ENCODE measurements at places on chromosomes 2 and 18. TPM values are rescaled to one million over a fixed set of nuclear protein-coding genes. Genes with fewer than 3 reads are reported as not detected.

GRCh38 chr2:25964891-25965290 lies 17.4 kb downstream of the KIF3C start:
- H3K4me1 ChIP-seq, result peaks cover 7% of the 10 kb centered on the region
- H3K36me3 ChIP-seq, result no peaks in the 10 kb centered on the region
- H3K27ac ChIP-seq, result no peak overlapping the region
- H3K4me3 ChIP-seq, result no peak overlapping the region

DNA sequence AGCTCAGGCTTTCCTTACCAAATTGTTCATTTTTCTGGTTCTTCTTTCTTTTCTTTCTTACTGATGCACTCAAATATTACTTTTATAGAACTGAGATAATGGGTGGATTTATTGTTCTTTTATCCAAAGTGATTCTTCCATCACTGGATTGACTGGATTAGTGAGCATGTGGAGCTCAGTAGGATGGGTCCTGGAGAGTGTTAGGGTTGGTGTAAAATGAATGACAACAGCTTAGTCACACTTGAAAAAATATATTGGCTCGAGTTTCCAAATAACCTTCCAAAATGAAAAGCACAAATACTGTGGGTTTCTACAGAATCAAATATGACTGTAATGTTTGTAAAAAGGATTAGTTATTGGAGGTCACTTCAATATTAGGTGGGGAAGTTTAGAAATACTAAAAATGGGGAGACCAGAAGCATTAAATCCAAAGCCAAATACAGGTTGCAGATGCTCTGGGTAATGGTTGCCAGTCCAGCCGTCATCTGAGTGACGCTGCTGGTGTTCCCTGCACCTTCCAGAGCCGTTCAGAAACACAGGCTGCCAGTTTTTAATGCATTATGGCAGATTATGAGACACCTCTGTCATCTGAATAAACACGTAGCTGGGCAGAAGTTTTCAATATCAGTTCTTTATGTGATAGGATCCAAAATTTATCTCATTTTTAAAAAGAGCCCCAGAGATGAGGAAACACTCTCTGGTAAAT lies 294.8 kb upstream of the NRP2 start:
- no peak for DNase-seq
- H3K4me3 ChIP-seq, result no peak overlapping the region
- no peaks in the 10 kb centered on the region for H3K36me3 ChIP-seq
- no peaks in the 10 kb centered on the region for H3K4me1 ChIP-seq

- H3K36me3 ChIP-seq, result no peaks in the 10 kb centered on the region
- no peak overlapping the region for H3K4me3 ChIP-seq
- no peak for DNase-seq
- no peaks in the 10 kb centered on the region for H3K27me3 ChIP-seq
- H3K4me1 ChIP-seq, result no peaks in the 10 kb centered on the region
These were observed 183.3 kb upstream of the HDAC4 start for GRCh38 chr2:239583879-239584859.

DNA sequence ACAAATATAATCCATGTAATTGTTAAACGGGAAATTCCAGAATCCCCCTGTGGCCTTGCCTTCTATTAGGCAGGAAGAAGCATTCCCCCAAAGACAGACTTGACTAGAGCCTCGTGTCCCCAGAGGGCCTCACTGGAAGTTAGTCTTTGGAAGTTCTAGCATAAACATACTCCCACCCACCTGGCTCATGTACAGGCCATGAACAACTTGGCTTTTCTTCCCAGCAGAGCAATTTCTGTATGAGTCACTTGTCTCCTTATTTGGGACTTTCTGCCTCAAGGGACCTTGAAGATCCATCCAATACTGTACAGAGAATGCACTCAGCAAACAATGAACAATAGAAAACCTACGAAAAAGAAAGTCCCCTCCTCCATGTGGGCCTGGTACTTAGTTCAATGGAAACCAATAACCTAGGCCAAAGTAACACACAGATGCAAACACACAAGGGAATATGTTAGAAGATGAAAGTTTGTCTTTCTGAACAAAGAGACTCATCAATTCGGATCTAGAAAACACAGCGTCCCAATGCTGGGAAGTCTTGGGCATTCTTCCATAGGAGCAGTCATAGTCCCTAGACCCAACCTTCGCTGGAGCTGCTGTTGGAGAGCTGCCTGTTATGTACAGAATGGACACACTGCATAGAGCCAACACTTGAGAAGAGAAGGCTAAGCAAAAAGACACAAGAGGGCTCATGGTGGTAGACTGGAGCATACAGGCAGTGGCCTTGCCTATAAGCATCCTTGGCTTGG lies 303.5 kb downstream of the HRH4 start:
- H3K27me3 ChIP-seq, result no peaks in the 10 kb centered on the region
- H3K4me1 ChIP-seq, result no peaks in the 10 kb centered on the region
- H3K36me3 ChIP-seq, result no peaks in the 10 kb centered on the region
- no peak for DNase-seq
- no peak overlapping the region for H3K4me3 ChIP-seq
- no peak overlapping the region for H3K27ac ChIP-seq

GRCh38 chr18:7890075-7890474 lies 323.0 kb downstream of the PTPRM start:
- H3K4me1 ChIP-seq, result no peaks in the 10 kb centered on the region
- no peaks in the 10 kb centered on the region for H3K27me3 ChIP-seq
- H3K27ac ChIP-seq, result no peak overlapping the region

DNA sequence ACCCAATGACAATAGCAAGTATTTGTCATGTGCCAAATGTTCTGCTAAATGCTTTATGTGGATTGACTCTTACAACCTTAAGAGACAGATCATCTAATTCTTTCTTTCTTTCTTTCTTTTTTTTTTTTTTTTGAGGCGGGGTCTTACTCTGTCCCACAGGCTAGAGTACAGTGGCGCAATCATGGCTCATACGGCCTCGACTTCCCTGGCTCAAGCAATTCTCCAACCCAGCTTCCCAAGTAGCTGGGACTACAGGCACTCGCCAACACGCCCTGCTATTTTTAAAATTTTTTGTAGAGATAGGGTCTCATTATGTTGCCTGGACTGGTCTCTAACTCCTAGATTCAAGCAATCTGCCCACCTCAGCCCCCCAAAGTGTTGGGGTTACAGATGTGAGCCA lies 21.4 kb downstream of the TMEM247 start:
- no peaks in the 10 kb centered on the region for H3K36me3 ChIP-seq
- H3K4me1 ChIP-seq, result no peaks in the 10 kb centered on the region
- no peak overlapping the region for H3K4me3 ChIP-seq

- no peak overlapping the region for H3K4me3 ChIP-seq
- no peak for DNase-seq
- H3K27me3 ChIP-seq, result no peaks in the 10 kb centered on the region
- H3K4me1 ChIP-seq, result peaks cover 8% of the 10 kb centered on the region
- H3K27ac ChIP-seq, result no peak overlapping the region
- no peaks in the 10 kb centered on the region for H3K36me3 ChIP-seq
These were observed 93.0 kb upstream of the CTDP1 start for GRCh38 chr18:79586436-79587225.

- no peaks in the 10 kb centered on the region for H3K36me3 ChIP-seq
- no peak overlapping the region for H3K4me3 ChIP-seq
- no peaks in the 10 kb centered on the region for H3K4me1 ChIP-seq
- H3K27ac ChIP-seq, result no peak overlapping the region
- DNase-seq, result no peak
These were observed 1.5 kb upstream of the IL1RL2 start for GRCh38 chr2:102185347-102185746.

DNA sequence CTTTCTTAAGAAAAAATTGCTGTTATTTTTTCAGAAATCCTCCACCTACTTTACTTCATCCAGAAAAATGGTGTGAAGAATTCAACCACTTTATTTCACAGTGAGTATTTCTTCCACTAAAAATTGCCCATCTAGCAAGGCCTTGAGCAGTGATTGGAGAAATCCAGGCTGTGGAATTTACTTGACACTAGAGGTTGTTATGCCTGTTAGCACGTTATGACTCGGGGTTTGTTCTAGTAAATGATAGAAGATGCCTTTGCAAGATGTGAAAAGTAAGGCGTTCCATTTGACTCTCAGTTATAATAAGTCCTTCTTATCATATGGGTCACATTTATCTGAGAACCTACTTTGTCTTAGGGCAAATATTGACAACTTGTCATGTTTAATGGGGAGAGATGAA lies 157.4 kb downstream of the MYO3B start:
- no peak overlapping the region for H3K27ac ChIP-seq
- no peak overlapping the region for H3K4me3 ChIP-seq
- no peaks in the 10 kb centered on the region for H3K4me1 ChIP-seq

DNA sequence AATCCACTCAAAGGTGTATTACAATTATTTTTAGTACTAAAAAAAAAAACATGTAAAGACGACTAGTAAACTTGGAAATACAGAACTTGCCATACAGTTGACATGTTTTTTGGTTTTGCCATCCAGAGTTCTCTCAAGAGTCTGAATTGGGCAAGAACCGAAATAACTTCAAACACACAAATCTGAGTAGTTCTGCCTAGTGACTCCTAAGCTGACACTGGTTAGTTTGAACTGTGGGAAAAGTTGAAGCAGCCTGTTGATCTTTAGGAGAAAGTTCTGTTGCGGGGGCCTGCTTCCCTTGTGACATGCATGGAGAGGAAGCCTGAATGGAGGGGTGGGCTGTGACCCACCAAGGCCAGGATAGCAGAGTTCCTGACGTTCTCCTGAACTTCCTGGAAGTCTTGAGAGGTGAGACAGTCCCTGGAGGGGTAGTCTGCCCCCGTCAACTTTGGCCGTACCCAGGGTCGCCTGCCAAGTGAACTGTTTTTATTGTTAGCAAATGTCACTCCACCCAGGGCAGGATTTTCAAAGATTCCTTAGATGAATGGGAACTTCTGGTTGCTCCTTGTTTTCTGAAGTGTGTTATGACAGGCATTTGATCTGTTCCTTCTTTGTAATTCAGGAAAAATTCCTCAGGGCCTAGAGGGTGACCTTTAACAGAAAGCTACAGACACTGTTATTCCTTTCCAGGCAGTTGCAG lies 85.6 kb upstream of the SPTBN1 start:
- H3K27ac ChIP-seq, result no peak overlapping the region
- H3K36me3 ChIP-seq, result no peaks in the 10 kb centered on the region
- H3K4me3 ChIP-seq, result no peak overlapping the region
- no peak for DNase-seq
- H3K27me3 ChIP-seq, result peaks cover 5% of the 10 kb centered on the region

GRCh38 chr18:79598633-79599175 lies 80.9 kb upstream of the CTDP1 start:
- no peak for DNase-seq
- peaks cover 29% of the 10 kb centered on the region for H3K27me3 ChIP-seq
- no peaks in the 10 kb centered on the region for H3K36me3 ChIP-seq
- H3K27ac ChIP-seq, result no peak overlapping the region
- H3K4me3 ChIP-seq, result no peak overlapping the region

DNA sequence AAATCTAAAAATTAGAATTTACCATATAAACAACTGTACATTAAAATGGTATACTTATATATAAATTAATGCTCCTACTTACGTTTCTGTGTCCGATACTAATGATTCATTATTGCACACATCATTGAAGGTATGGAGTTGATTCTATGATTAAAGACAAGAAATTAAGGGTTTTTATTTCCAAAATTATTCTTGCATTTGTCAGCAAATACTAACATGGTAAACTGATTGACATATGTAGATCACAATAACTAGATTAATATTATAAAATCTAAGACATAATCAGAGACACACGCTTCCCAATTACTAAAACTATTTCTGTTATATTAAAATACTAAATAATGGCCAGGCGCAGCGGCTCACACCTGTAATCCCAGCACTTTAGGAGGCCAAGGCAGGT lies 92.6 kb downstream of the USP34 start:
- no peak for DNase-seq
- no peaks in the 10 kb centered on the region for H3K27me3 ChIP-seq
- no peaks in the 10 kb centered on the region for H3K4me1 ChIP-seq
- 0 out of 2 replicates have a peak, but pooled peaks cover 7% of the 10 kb centered on the region for H3K36me3 ChIP-seq
- H3K4me3 ChIP-seq, result no peak overlapping the region

DNA sequence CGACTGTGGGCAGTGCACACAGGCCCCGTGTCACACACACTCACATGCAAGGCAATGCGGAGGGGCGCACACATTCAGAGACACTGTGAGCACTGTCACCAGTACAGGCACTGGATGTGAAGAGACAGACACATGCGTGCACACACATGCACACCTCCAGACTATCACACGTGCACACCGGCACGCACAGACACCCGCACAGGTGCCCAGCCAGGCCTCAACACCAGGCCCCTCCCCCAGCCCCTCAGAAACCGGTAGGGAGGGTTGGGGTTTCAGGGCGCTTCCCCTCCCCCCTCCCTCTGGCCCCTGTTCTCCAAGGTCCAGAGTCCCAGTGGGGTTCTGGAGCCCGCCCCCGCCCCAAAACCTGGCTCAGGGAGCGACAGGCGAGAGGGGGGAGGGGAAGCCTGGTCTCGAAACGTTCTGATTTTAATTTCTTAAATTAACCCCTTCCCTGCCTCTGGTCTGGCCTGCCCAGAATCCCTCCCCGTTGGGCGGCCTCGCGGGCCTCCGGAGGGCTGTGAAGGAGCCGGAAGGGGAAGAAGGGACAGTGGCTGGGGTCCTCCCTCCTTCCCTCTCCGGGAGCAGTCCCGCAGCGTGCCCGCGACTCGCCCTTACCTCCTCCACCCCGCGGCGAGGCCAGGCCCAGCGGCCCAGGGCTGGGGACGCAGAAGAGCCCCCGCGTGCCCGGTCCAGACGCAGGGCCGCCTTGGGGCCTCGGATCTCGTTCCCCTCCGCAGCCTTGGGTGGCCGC lies 558 bp downstream of the FBXO41 start:
- no peak for DNase-seq
- no peaks in the 10 kb centered on the region for H3K27me3 ChIP-seq
- no peaks in the 10 kb centered on the region for H3K36me3 ChIP-seq
- H3K4me3 ChIP-seq, result peak overlapping the region; percentile 73

DNA sequence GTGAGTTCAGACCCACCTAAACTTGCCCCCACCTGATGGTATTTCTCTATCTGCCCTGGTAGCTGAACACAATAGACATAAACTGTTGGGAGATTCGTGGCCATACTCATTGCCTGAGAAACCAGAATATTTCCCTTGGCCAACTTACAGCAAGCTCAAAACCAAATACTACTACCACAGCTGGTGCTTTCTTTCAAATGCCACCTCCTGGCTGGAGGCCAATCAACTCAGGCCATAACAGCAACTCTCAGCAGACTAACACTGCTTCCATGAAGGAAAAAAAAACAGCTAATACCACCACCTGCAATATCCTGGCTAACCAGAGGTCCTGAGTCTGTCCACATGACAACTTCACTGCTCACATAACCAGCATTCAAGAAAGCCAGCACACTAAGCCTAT lies 373.1 kb downstream of the CMPK2 start:
- H3K4me3 ChIP-seq, result no peak overlapping the region
- no peak for DNase-seq
- H3K27me3 ChIP-seq, result no peaks in the 10 kb centered on the region

DNA sequence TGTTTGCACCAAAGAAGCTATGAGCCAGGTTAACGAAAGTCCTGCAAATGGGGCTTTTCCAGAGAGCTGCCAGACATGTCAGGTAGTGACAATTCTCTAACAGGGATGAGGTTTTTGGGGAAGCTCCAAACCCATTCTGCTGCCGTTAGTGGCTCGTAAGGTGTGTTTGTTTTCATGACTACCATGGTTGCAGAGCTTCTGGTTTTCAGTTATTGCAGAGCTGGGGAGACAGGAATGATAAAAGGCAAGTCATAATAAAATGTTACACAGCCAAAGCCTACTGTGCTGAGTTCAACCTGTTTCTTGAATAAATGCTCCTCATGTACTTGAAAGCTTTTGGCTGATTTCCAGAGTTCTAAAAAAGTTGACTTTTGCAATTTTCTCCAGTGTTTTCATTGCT lies 209.2 kb upstream of the STK17B start:
- no peaks in the 10 kb centered on the region for H3K4me1 ChIP-seq
- no peaks in the 10 kb centered on the region for H3K27me3 ChIP-seq
- no peak overlapping the region for H3K27ac ChIP-seq
- no peak overlapping the region for H3K4me3 ChIP-seq
- no peaks in the 10 kb centered on the region for H3K36me3 ChIP-seq
- DNase-seq, result no peak

- no peak for DNase-seq
- no peak overlapping the region for H3K4me3 ChIP-seq
- H3K36me3 ChIP-seq, result no peaks in the 10 kb centered on the region
These were observed 27.5 kb downstream of the TMEM18 start for GRCh38 chr2:649426-650342.

Gene CAPN14
- 0.05 TPM for total RNA-seq

Gene ONECUT2
- 0.59 TPM for total RNA-seq

Measured in Panc1 (cell line).